ENCODE measurements at places on chromosomes 3 and 15.
A peak's percentile ranks its signal among the peaks of the same experiment; 100 is the strongest.

DNA sequence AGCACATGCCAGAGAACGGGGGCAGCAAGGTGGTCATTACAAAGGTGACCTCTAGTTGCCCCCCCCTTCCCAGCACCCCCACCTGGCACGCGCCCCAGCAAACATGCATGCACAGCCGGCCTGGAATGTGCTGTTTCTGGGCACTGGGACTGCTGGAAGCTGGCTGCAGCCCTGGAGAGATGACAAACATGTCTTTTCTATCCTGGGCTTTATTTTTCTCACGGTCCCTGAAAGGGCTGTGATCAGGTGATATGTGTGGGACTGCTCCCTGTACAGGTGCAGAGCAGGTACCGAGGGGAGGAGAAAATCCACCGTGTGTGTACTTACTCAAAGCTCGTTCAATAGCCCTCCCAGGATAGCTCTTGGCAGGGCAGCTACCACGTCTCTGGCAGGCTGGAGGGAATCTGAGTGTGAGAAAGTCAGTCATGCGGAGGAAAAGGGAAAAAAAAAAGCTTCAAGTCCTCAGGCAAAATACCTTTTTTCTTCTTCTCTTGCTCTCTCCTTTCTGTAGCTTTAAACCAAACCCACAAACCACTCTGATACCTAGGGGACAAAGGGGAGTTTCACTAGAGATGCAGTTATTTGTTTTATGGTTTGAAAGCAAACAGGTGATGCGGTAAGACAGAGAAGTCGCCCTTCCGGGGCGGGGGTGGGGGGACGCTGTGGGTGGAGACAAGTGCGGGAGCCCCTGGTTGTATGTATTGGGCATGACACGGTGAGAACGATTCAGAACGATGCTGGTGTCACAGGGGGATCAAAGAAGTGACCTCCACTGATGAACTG, 5.0 kb upstream of the HES1 start:
- no peak for DNase-seq

GRCh38 chr3:195908694-195909581, 587 bp upstream of the TNK2 start:
- DNase-seq: peak; percentile 39

DNA sequence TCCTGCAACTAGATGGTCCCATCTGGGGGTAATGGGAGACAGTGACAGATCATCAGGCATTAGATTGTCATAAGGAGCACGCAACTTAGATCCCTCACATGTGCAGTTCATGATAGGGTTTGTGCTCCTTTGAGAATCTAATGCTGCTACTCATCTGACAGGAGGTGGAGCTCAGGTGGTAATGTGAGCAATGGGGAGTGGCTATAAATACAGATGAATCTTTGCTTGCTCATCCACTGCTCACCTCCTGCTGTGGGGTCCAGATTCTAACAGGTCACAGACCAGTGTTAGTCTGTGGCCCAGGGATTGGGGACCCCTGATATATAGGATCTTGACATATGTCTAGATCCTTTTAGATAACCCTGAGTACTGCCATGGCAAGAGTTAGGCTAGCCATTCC, 52.7 kb downstream of the RASGRF1 start:
- no peak for DNase-seq

DNA sequence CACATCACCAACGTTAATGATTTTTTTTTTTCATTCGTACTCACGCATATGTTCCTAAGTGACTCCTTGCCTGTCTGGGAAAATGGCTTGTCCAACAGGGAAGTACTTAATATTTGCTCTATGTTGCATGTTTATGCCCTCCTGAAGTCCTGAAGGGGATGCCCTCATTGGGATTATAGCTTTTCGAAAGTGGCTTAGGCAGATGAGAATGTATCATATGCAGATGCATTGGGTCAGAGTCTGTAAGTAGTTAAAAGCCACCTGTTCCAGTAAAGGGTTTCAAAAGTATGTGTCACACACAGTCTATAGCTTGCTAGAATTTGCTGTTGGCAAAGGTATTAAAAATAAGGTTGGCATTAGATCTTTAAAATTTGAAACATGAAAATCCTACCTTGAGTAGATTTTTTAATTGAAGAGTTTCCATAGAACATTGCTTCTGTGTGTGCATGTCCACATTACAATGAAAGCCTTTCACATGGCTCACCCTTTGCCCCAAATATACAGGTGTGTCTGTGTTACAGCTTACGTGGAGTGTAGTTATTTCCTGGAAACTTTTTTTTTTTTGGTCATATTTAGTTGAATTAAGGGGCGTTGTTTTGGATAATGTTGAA, 2.1 kb downstream of the ABHD17C start:
- DNase-seq: peak; percentile 15

DNA sequence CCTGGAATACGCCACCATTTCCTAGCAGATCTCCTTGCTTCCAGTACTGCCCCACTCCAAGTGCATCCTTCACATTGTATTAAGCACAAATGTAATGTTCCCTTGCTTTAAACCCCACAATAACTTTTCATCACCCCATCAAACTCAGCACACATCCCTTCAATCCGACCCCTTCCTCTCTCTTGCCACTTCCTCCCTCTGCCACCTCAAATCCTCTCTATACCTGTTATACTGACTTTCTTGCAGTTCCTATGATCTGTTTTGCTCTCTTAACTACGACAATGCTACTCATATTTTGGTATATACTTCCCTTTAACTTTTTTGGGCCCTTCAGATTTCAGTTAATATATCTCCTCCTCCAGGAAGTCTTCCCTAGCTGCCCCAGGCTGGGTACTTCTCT, 14.1 kb downstream of the PARL start:
- no peak for DNase-seq

DNA sequence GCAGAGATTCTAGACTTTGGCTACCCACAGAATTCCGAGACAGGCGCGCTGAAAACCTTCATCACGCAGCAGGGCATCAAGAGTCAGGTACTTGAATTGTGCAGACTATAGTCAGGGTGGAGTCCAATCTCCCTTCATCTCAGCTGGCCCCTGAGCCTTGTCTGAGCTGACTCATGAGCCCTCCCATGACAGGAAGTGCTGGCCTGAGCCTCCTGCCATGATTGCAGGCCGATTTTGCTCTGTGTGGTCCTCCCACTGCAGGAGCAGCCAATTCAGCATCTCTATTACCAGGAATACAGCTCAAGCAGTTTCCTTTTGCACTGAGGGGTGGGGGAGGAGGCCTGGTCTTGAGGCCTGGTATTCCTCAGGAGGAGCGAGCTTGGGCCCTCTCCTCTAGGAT, 5.5 kb downstream of the AP2M1 start:
- peak; percentile 80 for DNase-seq

DNA sequence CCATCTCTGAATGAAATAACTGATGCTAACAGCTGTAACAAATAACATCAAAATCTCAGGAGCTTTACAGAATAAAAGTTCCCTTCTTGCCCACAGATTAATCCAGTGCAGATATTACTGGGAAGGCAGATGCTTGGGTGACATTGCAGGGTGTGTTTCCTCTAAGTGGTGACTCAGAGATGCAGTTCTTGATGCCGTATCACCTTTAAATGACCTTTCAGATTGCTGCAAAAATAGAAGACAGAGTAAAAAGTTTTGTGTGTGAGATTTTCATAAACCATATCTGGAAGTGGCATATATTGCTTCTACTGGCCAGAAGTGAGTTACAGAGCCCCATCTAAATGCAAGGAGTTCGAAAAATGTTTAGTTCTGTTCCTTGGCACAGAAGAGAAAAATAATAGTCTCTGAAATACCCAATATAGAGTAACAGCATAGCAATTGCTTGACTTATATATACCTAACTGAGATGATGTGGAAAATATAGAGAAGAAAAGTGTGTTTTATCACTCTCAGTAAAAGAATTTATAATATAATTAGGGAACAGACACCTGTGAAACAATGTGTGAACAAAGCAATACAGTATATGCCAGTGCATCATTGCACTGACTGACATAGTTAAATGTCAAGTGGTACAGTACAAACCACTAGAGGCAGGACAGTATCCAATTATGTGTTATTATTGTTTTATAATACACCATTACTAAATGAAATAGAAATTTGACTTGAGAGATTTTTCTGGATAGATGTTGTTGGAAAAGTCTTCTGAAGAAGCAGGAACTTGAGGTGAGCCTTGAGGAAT, 430.7 kb upstream of the CBLB start:
- peak; percentile 48 for DNase-seq

DNA sequence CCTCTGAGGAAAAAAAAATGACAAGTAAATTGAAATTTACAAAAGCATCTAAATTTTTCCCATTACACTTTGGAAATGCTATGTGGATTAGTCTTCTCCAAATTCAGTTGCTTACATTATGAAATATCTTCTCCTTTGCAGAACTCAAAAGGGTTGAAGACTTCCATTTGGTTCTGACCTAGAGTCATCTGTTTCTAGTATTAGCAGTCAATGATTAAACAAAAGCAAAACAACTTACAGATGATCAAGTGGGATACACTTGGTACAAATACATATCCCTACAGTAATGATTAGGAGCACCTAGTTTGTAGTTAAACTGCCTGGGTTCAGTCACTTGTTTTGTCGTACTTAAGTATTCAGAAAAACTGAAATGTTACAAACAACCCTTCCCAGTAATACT, 136.2 kb downstream of the MBNL1 start:
- DNase-seq: no peak

GRCh38 chr3:178350763-178351162, 185.5 kb upstream of the KCNMB2 start:
- peak; percentile 34 for DNase-seq

GRCh38 chr3:8458711-8459110, 42.9 kb upstream of the LMCD1 start:
- peak; percentile 83 for DNase-seq

- DNase-seq: peak; percentile 82
Measured at GRCh38 chr3:55885721-55886120, 398.6 kb upstream of the WNT5A start.

DNA sequence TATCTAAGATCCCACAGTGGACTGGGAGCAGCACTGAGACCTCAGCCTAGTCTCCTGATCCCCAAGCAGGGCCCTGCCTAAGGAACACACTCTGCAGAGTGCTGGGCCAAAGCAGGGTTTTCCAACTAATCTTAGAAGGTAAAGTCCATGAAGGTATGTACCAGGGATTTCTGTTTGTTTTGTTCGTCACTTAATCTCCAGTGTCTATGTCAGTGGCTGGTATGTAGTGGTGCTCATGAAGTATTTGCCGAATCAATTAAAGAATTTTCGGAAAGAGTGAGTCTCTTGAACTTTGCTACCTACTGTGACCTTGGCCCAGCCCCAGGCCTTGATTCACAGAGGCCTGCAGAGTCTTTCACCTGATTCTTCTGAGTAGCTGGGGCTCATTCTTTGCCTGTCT, 1.7 kb downstream of the DUOX1 start:
- DNase-seq: no peak

DNA sequence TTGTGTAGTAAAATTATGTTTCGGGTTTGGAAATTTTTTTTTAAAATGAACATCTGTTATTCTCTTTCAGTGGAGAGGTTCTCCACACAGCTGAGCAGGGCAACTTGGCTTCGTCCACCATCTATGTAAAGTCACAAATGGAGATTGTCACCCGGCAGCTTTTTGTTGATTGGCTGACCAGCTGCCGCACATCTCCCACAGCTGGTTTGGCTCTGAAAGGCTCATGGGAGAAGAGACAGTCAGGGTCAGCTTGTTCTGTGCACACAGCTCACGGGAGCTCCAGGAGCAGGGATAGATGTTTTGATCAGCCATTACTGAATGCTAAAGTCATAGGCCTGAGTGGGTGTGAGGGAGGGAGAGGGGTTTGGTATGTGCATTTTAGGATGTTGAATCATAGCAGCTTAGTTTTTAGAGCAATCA, 12.9 kb upstream of the CCDC80 start:
- DNase-seq: peak; percentile 93

DNA sequence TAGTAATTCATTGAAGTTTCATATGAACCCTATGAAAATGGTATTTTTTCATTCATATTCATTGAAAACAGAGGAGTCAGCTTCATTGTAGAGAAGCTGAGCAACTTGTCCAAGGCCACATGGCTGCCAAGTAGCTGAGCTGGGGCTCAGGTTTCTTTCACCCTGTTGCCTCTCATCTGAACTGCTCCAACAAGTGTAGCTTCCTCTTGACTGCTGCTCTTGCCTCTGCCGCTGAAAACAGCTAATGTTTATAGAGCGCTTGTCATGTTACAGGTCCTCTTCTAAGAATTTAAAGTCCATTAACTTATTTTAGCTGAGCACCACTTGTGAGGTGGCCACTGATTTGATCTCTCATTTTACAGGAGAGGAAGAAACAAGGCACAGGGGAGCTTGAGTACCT, 81.1 kb downstream of the PDCD6IP start:
- DNase-seq: no peak

- DNase-seq: peak; percentile 38
Measured at GRCh38 chr3:51668756-51669155, 2.3 kb upstream of the TEX264 start.

DNA sequence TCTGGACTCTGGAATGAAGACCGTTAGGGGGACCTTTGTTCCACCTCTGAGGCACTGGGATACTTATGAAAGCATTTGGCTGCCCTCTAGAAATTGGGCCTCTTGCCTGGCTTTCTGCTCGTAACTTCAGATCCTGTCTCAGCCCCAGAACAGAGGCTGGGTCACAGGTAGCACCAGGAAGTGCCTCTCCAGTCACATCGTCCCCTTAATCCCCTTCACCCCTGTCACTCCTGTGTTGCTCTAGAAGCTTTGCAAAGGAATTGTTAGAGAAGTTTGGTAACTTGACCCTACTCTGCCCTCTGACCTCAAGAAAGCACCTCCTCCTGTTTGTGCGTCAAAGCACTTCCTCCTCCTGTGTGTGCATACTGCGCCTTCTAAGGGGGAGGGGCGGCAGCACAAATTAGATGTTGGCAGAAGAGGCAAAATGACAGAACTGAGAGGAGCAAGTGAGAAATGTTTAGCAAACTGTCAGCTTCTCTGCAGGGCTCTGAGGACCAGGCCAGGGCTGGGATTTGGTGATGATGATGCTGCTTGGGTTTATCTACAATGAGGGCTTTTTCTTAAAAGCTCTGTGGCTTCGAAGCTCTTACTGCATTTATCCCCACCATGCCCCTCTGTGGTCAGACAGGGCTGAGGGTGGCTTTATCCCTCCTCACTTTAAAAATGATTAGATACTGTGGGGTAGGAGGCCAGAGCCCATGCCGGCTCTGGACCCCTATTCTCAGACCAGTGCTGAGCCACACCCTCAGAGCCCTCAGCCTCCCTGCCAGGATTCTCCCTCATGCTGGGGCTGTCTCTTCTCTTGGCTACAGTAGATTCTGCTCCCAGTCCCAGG, 76.2 kb downstream of the LARS2 start:
- no peak for DNase-seq

GRCh38 chr15:43085921-43086320, 19.9 kb downstream of the UBR1 start:
- no peak for DNase-seq

GRCh38 chr3:132561003-132561402, 36.1 kb upstream of the ACKR4 start:
- no peak for DNase-seq

- peak; percentile 51 for DNase-seq
Measured at GRCh38 chr3:156620260-156620659, 54.1 kb upstream of the TIPARP start.

Data from ELR (cell line).